ENCODE measurements at places on chromosomes 13 and 19.

DNA sequence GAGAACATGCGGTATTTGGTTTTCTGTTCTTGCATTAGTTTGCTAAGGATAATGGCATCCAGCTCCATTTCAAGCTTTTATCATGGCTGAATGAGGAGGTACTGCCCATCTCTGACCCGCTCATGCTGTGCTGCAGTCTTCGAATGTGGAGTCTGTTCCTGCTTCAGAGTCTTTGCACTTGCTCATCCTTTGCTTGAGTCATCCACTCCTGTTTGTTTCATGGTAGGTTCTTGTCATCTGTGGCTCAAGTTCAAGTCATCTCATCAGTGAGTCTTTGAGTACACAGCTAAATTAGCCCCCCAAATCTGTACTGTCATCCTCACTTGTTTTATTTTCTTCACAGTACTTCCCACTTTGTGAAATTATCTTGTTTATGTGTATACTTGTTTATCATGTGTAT, 5.4 kb downstream of the UCHL3 start:
- DNase-seq = no peak

DNA sequence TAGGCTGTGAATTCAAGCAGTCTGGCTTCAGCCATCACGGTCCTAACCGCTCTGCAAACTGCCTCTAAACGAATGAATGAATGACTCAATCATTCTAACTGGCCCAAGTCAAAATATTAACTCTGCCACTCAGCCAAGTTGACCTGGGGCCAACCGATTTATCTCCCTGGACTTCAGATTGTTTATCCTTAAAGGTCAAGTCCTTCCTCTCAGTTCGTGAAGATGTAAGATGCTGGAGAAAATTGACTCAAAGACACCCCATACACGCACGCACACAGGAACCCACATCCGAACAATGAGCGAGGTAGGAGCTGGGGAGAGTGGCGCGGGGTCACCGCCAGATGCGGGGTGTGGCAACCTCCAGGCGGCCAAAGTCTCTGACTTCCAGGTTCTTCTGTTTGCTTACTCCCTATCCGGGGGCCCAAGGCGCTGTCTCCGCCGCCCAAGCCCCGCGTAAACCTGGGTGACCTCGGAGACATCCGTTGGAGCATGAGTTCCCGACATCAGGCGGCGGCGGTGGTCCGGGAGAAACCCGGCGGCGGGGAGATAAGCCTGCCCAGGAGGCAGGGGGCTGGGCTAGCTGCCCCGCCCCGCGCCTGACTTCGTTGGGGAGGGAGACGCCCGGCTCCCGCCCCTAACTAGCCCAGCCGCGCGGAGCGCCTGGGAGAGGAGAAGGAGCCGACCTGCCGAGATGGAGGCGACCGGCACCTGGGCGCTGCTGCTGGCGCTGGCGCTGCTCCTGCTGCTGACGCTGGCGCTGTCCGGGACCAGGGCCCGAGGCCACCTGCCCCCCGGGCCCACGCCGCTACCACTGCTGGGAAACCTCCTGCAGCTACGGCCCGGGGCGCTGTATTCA, at the start of gene CYP2S1:
Gene CYP2S1, plus strand, starts transcription at position 646 of the 856 bp plus-strand sequence. Its CDS starts 46 bp downstream, at position 692.
- DNase-seq = no peak

DNA sequence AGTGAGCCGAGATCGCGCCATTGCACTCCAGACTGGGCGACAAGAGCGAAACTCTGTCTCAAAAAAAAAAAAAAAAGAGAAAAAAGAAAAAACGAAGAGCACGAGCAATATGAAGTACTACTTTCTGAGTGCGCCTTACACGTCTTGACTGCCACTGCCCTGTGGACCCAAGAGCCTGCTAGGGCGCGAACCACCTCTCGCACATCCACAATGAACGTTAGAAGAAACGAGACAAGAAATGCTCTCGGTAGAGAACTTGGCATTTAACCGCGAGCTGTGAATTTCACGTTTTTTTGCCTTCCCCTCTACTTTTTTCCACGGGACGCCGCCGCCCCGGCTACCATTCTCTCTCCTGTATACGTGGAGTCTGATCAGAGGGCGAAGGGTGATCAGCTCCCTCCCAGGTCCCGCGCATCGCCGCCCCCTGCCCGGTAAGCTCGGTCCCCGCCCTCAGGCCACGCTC, 454 bp downstream of the TIMM44 start:
- DNase-seq = no peak

- no peak for DNase-seq
Measured at GRCh38 chr13:62296812-62297211, 881.2 kb upstream of the PCDH20 start.

DNA sequence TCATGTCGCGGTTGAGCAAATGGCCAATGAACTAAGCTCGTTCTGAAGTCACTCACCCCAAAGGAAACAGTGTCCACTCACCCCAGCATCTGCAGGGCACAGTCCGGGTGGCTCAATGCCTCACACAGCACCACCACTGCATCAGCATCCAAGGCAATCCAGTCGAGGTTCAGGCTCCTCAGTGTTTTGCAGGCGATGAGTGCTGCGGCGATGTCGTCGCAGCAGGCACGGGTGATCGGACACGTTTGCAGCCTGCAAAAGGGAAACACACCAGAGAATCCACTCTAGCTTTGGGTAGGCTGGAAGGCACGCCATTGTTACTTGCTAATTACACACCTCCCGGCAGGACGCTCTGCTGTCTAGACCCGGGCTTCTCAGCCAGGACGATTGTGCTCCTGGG, 26.5 kb downstream of the NLRP9 start:
- DNase-seq = no peak

DNA sequence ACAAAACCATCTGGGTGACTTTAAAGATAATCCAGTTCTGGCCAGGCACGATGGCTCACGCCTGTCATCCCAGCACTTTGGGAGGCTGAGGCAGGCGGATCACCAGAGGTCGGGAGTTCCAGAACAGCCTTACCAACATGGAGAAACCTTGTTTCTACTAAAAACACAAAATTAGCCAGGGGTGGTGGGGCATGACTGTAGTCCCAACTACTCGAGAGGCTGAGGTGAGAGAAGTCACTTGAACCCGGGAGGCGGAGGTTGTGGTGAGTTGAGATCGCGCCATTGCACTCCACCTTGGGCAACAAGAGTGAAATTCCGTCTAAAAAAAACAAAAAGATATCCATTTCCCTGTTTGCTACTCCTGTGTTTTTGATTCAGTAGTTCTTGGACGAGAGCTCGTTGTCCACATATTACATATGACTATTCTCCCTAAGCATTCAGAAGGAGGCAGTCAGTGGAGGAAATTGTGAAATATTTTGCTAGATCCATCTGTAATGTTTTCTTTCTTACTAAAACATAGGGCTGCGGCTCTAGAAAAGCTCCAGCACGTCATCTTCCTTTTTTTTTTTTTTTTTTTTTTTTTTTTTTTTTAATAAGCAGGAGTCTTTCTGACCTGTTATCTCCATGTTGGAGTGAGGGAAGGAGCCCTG, 33.6 kb downstream of the ZNF701 start:
- no peak for DNase-seq

DNA sequence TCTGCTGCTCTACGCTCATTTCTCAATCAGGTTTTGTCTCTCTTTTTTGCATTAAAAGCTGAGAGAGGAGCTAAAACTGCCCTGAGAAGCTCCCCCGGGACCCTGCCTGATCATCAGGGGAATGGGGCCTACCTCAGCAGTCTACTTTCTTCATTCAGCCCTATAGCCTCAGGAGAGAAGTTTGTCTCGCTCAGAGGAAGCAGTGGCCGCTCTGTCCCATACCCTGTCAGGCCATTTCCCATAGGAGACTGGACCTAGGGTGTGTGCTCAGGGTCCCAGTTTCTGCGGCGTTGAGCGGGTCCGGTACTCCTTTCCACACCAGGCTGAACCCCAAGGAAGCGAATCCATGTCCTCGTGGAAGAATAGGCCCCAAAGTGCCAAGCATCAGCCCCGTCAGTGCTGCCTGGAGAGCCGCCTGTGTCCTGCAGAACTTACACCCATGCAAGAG, 21.7 kb downstream of the UBE2L5 start:
- DNase-seq = no peak

DNA sequence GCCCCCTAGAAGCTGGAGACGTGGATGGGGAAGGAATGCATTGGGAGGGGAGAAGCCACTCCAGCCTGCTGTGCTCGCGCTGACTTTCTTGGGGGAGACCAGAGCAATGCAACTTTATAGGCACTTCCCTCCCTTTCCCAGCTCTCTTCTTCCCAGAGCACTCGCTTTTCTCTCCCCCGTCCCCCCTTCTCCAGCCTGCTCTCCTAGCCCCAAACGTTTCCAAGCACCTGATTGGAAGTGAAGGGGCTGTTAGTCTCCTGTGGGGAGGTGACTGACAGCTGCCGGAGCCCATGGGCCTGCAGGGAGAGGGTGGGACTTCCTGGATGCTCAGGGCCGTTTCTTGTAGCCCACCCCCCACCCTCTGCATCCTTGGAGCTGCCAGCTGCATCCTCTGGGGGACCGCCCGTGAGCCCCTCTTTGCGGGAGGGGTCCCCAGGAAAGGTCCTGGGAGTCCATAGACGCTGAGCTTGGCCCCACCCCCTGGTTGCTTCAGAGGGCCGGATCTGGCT, 2.5 kb downstream of the HDGFL2 start:
- peak; percentile 22 for DNase-seq

- DNase-seq = no peak
Measured at GRCh38 chr13:37403776-37404527, 194.6 kb downstream of the POSTN start.

DNA sequence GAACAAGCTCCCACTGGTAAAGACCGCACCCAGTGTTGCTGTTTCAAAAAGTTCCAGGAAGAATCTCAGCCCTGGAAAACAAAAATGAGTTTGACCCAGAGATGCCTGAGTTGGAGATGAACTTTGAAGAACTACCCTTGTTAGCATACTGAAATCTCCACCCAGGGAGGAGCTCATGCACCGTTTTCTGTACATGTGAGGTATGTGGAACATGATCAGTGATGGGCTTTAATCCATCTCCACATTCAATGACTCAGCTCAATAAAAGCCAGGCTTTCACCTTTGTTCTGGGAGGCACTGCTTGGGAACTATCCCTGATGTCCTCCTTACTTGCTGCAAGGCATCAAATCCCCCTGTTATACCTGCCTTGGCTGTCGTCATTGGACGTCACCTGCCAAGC, 279.9 kb downstream of the UQCRFS1 start:
- DNase-seq = no peak

DNA sequence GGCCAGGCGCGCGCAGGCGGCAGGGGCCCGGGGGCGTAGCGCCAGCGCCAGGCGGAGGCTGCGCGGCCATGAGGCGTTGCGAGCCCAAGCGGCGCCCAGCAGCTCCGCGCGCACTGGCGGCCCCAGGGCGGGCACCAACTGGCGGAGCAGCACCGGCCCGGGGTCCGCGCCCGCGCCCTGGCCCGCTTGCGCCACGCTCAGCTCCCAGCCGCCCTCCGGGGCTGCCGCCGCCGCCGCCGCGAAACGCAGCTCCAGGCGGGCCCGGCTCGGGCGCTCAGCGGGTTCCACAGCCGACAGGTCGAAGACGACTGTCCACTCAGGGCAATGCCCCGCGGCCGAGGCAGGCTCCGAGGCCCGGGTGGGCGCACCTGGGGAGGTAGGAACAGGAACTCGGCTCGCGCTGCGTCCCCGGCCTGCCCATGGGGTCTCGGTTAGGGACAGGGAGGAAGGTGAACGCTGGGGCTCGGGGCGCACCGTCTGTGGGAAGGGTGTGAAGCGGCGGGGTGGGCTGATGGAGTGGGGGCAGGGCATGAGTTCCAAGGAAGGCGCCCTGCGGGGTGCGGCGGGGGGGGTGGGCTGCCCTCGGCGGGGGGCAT, 26.8 kb downstream of the CERS1 start:
- no peak for DNase-seq

GRCh38 chr13:103161476-103161875, 95.3 kb upstream of the SLC10A2 start:
- DNase-seq = no peak

- no peak for DNase-seq
Measured at GRCh38 chr13:97346561-97347254, 87.3 kb upstream of the RAP2A start.

- DNase-seq = no peak
Measured at GRCh38 chr13:50011461-50011860, 3.8 kb upstream of the KCNRG start.

- DNase-seq = no peak
Measured at GRCh38 chr13:100521851-100522617, 66.6 kb downstream of the GGACT start.

DNA sequence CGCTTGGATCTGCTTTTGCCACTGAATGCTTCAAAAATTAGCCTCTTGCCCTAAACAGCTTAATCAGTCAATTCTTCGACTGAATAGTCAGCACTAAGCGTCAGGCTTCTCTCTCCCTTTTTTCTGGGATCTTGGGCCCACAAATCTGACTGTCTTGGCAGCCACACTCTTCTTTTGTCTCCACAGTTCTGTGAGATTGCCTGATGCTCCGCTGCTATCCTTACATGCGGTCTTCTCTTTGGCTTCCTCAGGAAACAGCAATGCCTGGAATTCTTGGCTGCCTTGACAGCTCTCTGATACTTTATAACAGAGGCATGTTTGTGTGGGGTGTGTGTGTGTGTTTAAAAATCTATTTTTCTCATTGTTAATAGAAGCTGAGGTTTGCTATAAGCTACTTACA, 32.6 kb downstream of the ERCC5 start:
- DNase-seq = no peak

DNA sequence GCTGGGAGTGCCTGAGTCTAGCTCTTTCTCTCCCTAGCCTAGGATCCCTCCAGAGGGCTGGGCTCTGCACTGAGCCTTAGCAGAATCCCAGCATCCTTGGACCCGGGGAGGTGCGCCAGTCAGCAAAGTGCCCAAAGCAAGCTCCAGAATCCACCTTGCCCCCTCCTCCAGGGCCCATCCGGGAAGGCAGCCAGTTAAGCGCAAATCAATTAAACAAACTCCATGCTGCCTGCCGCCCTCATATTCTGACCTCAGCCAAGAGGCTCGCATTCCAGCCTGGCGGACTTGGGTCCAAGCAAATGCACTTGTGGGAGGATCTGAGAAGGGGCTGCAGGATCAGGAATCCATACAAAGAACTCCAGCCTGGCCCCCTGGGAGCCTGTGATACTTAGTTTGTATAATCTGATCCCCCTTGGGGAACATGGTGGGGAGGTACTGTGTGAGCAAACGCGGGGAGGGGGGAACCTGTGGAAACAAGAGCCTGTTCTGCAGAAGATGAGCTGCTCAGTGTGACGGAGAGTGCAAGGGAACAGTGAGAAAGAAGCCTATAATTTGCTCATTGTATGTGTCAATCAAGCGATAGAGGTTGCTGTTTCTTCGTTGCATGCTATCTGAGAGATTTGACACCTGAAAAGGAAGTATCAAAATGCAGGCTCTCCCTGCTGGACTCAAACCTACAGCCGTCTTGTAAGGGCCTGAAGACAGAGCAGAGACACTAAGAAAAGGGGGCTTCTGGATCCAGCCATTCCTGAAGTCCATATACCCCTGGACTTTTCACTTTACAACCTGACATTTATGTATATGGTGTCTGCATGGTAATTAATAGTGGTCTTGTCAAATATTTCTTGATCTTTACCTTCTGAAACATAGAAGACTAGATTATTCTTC, 29.4 kb downstream of the ZNRF4 start:
- no peak for DNase-seq

DNA sequence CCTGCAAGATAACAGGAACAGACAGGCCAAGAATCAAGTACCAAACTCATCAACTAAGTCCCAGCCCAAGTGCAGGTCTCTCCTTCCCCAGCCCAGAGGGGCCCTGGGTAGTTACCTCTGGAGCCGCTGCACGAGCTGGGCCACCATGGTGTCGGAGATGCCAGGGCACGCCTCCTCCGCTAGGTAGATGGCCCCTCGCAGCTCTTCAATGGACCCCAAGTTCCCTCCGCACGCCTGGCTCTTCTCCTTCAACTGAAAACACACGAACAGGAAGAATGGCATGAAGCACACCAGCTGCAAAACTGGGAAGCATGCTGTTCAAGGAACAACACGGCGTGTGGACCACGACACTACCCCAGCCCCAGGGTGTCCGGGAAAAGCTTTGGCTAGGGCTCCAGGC, 119.9 kb downstream of the STK24 start:
- DNase-seq = no peak

- no peak for DNase-seq
Measured at GRCh38 chr13:81745391-81745790, 1404.5 kb upstream of the SPRY2 start.

Measured in thymus (tissue), 14 donors.